Activated naive CD4-positive, alpha-beta T cell (primary cell): ENCODE measurements at places on chromosomes 7 and 10.

- no peak for DNase-seq
These were observed 325.5 kb upstream of the C7orf33 start for GRCh38 chr7:148264933-148265557.

- no peak for DNase-seq
These were observed 29.6 kb upstream of the ICA1 start for GRCh38 chr7:8291397-8292141.

DNA sequence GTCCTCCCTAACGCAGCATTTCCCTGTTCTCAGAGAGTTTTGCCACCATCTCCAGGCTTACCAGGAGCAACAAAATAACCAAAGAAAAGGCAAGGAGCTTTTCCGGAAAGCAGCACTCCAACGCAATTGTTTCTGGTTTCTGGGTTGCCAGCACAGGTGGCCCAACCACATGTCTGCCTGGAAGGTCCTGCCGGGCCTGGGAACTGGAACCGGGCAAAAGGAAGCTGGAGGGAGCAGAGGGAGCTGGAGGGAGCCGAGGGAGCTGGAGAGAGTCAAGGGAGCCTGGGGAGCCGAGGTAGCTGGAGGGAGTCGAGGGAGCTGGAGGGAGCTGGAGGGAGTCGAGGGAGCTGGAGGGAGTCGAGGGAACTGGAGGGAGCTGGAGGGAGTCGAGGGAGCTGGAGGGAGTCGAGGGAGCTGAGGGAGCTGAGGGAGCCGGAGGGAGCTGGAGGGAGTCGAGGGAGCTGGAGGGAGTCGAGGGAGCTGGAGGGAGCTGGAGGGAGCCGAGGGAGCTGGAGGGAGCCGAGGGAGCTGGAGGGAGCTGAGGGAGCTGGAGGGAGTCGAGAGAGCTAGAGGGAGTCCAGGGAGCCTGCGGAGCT lies 54.6 kb downstream of the STK32C start:
- DNase-seq = no peak

- DNase-seq = no peak
These were observed 2.1 kb downstream of the TRDMT1 start for GRCh38 chr10:17199351-17199804.

- DNase-seq = no peak
These were observed 57.1 kb upstream of the IGFBP3 start for GRCh38 chr7:45978010-45978681.

DNA sequence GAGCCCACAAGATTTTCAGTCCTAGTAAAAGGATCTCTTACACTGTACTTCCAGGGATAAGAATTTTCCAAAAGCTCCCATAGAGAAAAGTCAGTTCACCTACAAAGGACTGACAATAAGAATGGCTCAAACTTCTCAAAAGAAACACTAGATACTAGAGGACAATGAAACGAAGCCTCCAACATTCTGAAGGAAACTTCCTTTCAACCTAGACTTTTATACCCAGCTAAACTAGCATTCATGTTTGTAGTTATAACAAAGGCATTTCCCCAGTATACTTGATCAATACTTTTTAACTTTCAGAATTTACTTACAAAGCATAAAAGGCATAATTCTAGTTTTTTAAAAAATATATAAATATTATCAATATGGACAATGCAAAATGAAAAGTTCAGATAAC lies 41.0 kb upstream of the DNAAF5 start:
- no peak for DNase-seq

DNA sequence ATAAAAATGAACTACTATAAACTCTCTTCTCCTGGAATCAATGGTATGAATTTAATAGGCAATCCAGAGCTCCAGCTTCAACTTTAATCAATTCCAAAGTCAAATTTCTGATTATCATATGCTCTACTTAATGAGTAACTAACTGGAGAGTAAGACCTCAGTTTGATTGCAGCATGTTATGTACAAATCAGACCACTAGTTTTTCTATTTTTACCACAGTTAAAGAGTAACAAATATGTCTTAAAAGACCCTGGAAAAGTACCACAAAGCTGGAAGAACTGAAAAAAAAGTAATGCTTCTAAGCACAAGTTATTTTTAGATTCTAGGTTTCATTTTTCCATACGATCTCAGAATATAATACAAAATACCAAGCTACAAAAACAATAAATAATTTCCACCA lies 56.0 kb upstream of the TNKS2 start:
- DNase-seq = no peak

GRCh38 chr7:101848208-101848951 lies 31.0 kb downstream of the CUX1 start:
- no peak for DNase-seq

DNA sequence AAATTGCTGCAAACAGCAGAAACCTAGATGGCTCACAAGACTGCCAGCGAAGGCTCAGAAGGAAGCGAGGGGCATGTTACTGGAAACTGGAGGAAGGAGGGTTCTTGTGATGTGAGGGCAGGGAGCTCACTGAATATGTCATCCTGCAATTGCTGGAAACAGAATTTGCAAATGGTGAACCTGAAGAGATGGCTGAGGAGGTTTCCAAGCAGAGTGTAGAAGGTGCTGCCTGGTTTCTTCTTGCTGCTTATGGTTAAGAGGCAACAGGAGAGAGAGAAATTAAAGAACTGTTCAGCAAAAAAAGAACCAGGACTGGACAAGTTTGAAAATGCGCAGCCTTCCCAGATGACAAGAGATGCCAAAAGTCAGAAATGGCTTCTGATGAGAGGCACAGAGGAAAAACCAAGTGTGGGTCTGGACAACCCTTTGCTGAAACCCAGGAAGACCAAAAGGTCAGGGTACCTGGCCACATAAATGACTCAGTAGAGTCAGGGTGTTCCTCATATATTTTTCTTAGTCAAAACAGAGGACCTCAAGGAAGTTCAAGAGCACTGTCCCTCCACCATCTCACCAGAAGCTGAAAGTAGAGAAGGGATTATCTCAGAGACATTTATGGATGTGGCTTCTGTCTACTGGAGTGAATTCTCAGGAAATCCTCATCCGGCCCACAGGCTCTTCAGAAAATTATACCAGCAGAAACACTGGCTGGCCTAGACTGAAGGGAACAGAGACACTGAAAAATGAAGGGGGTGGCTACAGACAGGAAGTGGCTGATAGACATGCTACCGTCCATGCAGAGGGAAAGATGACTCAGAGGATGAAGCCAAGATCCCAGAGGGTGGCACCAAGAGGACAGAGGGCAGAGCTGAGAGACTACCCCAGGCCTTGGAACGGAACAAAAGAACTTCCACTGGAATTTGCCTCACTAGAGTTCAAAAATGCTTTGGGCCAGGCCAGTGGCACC lies 10.1 kb downstream of the PAPOLB start:
- no peak for DNase-seq

DNA sequence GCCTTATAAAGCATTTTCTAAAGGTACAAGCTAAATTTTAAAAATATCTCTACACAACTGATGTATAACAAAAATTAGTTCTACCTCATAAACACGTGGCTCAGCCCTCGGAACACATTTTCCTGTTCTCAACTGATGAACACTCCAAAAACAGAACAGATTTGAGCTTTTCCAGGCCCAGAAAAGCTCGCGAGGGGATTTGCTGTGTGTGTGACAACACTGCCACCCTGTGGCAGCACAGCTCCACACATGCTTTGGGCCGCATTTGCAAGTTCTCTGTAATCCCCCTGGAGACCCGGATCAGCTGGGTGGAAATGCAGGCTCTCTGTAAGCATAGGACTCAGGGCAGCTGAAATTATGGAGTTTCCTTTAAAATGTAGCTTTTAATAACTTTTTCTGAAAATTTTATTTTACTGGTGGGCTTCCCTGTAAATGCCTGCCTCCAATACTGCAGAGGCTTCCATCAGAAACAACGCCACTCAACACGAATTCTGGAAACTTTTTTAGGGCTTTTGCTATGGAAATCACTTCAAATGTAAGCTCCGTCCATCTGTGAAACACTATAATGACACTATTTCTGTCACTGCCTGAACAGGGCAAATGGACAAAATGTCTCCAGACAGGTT lies 155.5 kb downstream of the COBL start:
- DNase-seq = peak; percentile 7

- DNase-seq = no peak
These were observed 291.9 kb downstream of the PARD3 start for GRCh38 chr10:34523017-34523767.

DNA sequence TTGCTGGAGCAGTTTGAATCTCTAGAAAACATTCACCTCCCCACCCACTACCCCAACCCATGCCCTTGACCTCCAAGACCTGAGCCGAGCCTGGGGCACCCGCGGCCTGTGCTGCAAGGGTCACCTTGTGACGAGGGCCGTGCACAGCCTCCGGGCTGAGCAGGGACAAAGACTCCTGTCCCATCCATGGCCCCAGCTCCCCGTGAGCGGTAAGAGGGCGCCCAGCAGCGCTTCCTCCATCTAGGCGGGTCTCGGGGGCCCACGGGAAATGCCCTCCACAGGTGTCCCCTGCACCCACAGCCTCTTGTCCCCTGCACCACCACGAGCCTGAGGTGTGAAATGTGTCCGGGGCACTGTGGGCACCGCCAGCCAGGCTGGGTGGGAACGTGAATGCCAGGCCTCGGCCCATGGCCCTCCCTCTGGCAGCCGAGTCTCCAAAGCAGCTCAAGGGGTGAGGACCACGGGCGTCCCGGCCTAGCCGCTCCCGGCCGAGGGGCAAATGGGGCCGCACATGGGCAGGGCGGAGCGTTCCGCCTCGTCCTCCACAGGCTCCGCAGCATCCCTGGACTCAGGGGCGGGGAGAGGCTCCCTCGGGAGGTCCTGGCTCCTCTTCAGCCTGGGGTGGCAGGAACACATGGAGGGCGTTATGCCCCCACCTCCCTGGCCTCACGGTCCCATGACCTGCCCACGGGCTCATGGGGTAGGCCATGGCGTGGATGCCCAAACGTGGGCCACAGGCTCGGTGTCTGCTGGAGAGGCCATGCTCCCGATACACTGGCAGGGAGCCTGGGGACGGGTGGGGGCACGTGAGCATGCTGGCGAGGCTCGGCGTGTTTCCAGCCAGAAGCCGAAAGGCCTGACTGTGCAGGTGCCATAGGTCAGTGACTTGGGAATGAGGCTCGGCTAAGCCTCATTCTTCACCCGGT lies 21.1 kb downstream of the DPYSL4 start:
- DNase-seq = no peak

- DNase-seq = peak; percentile 60
These were observed at the start of gene TRIM56 for GRCh38 chr7:101085162-101085964. Gene TRIM56 (plus strand): TSS chr7:101085481. CDS start chr7:101087313, 1,832 bp downstream.

- no peak for DNase-seq
These were observed 120.1 kb upstream of the NRP1 start for GRCh38 chr10:33454554-33454953.

DNA sequence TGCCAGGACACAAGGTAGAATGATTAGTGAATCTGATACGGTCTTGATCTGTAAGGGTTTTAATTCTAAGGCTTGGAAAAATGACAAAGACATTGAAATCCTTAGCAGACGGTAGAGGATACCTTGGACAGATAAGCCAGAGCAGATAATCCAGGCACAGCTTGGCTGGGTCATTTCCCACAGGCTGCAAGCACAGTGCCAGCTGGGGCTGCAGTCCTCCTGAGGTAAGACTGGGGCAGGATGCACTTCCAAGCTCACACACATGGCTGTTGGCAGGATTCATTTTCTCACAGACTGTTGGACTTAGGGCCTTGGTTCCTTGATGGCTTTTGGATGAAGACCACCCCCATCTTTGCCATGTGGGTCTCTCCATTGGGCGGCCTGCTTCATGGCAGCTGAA lies 63.2 kb upstream of the BMPER start:
- no peak for DNase-seq

DNA sequence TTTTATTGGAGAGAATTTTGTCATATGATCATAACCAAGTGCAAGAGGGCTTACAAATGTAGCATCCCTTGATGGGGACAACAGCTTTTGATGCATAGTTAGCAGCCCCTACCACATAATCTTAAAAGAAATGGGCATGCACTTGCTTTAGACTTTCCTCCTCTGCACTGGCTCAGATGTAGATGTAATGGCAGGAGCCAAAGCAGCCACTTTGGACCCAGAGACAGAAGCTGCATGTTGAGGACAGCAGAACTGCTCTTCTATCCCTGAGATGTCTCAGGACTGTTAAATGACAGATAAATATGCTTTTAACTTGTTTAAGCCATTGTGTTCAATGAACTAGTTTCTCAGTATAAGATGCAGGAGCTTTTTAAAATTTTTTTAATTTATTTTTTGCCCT lies 450.7 kb downstream of the TYW1 start:
- DNase-seq = no peak

GRCh38 chr7:129824291-129825208 lies 128.2 kb downstream of the UBE2H start:
- no peak for DNase-seq

GRCh38 chr7:89133819-89134218 lies 338.3 kb upstream of the TEX47 start:
- no peak for DNase-seq

GRCh38 chr7:141441837-141442627 lies 109.2 kb upstream of the AGK start:
- DNase-seq = no peak

DNA sequence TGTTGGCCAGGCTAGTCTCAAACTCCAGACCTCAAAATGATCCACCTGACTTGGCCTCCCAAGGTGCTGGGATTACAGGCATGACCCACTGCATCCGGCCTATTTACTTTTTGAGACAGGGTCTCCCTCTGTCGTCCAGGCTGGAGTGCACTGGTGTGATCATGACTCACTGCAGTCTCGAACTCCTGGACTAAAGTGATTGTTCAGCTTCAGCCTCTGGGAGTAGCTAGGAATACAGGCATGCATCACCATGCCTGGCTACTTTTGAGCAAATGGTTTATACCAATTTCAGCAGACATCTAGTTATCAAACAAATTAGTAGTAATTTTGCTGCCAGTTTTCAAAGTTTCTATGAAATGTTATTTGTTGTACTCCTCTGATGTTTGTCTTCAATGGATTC lies 2.2 kb upstream of the WAC start:
- DNase-seq = no peak

GRCh38 chr10:79089632-79090031 lies 20.9 kb downstream of the ZMIZ1 start:
- no peak for DNase-seq

GRCh38 chr10:26439406-26440087 lies 1.4 kb downstream of the APBB1IP start:
- no peak for DNase-seq

DNA sequence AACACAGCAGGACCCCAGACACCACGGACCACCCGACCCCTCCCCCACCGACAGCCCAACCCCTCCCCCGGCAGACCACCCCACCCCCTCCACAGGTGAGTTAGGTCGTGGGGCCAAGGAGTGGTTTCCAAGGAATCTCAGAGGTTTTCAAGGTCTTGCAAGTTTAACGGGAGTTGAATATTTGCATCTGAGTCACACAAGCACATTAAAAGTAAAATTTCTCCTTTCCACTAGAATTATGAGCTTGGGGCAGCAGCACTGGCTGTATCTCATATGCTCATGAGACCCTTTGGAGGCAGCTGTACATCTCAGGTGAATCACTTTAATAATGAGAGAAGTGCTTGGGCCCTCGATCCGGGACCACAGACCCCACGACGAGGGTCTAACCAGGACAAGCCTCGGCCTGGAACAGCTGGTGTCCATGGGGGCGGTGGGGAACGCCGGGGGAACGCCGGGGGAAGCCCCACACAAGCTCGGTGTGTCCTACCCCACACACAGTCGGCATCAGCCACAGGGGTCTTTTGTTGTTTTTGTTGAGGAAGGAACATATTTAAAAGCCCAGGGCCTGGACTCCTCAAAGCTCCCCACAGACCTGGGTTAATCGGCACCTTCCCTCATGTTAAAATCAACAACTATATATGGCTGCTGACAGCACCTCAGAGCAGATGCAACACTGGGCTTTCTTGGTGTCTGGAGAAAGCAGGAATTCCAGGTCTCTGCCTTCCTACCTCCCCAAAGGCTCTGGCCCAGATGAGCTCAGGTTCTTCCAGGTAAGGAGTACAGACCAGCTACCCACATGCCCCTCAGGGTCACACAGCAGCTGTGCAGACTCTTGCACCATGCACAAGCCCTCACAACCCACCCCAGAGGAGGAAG lies 130.3 kb downstream of the DIP2C start:
- DNase-seq = no peak
